ENCODE measurements at places on chromosomes 7 and 10.

- peak; percentile 39 for DNase-seq
Observed at GRCh38 chr10:128173386-128173785, 47.2 kb upstream of the MKI67 start.

DNA sequence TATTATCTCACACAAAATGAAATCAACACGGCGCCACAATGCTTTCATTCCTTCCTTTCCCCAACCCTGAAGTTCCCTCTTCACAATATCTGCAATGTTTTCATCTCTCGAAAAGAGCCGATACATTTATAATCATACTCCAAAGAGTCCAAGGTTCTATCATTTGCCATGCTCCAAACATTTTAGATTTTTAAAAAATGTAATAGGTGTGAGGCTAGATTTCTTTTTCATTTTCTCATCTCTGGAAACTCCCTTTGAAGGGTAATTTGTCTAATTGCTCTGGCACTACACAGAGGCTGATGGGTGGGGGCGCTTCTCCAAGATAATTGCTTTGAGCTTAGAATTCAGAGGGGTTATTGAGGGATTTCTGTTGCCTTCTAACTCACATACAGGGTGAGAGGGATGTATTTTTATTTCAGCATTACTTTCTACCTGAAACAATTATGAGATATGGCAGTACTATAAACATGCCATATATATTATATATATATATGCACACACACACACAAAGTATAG is 4.9 kb downstream of the DLX5 start:
- DNase-seq: no peak

- no peak for DNase-seq
Observed at GRCh38 chr10:65675236-65675635, 1250.6 kb upstream of the LRRTM3 start.

- no peak for DNase-seq
Observed at GRCh38 chr7:158397885-158398284, 189.7 kb downstream of the PTPRN2 start.

DNA sequence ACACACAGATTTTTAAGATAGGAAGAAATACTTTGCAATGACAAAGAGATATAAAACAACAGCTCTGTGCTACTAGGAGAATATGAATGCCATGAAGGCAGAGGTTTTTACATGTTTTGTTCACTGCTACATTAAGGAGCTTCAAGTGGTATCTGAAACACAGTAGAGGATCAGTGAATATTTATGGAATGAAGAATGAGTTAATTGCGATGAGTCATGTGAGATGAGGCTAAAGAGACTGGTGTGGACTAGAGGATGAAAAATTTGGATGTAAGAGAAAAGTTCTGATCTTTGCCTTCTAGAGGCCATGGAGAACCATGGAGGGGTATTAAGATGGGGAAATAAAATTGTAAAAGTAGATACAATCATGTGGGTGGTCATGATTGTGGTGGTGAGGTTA is 434.2 kb downstream of the PHTF2 start:
- no peak for DNase-seq

DNA sequence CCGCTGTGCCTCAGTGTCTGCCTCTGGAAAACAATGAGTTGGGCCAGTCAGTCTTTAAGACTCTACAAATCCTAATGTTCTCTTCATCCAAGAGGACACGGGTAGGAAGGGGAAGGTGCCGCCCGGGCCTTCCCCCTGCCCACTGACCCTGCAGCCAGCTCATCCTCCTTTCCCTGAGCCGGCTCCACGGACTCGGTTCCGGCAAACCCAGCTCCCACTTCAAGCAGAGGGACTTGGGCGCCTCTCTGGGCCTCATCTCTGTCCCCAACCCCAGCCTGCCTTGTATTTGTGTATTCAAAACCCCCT is 95.6 kb downstream of the C10orf105 start:
- no peak for DNase-seq

DNA sequence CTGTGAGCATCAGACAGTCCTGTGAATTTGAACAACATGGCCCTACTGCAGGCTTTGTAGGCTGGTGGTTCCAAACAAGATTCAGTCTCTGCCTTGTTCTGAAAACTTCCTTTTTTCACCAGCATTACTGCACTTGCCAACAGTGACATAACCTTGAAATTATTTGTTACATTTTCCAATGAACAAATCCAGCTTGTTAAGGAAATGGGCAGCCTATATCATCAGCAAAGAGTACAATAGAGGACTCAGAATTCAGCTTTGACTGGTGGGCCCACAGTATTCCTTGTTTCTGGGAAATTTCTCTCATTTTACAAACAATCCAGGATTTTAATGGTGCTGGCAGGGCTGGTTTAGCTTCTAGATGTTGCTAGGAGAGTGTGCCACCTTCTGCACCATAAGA is 703.7 kb upstream of the FZD8 start:
- DNase-seq: no peak

Data from kidney tubule cell (primary cell).